ENCODE measurements at places on chromosomes 5 and 9.

DNA sequence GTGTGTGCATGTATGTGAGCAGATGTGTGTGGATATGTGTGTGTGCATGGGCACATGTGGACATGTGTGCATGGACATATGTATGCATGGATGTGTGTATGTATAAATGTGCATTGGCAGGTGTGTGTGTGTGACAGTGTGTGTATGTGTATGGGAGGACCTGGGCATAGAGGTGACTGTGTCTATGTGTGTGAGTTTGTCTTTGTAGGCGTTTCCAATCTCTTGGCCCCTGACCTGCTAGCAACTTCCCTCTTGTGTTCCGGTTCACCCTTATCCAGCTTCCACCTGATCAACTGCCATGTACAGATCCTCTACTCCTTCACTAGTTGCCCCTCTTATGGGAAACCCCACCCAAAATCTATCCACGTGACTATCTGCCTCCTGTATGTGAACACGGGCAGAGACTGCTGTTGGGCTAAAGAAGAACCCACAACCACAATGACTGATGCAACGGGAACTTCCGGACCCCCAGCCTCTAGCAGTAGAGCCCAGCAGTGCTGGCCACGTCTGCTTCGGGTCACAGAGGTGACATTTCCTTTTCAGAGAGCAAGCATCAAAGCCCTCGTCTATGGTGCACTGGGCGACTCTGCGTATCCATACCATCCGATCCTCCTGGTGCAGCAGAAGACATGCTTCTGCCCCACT, 24.9 kb upstream of the GADD45G start:
- DNase-seq = no peak

GRCh38 chr9:89817151-89817950, 212.5 kb downstream of the GADD45G start:
- peak; percentile 40 for DNase-seq

DNA sequence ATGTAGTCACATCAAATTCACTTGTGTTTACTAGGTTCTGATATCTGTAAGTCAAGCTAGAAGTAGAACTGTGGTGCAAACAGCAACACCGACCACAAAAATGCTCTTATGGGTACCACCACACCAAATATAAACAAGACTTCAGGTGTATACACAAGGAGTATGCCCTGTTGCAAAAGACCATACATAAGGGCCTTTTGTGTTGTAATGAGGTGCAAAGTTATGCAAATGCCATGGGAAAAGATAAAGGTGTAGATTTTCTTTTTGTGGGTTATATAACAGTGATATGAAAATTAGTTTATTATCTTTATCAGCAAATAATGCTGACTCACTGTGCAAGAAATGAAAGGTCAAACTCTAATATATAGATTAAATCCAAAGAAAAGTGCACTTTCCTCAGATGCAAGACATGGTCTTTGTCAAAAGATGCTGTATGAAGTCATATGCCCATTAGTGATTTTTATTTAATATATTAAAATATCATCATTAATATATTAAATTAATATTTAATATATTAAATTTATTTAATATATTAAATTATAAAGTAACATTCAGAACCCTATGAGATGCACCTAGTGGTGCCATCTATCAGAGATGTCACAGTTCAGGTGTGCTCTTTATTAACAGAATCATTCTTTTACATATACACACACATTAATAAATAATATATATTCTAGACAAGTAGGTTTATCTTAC, 26.7 kb upstream of the ALDH1A1 start:
- no peak for DNase-seq

GRCh38 chr5:881551-881935, 11.1 kb downstream of the BRD9 start:
- no peak for DNase-seq

GRCh38 chr9:77554586-77555105, 93.5 kb downstream of the GNA14 start:
- DNase-seq = no peak

- peak; percentile 52 for DNase-seq
These were observed 242.1 kb downstream of the BNC2 start for GRCh38 chr9:16628413-16628812.

GRCh38 chr9:79928661-79929223, 357.0 kb downstream of the TLE4 start:
- no peak for DNase-seq

All from fibroblast of skin of right biceps (primary cell).